Activated naive CD8-positive, alpha-beta T cell treated with anti-CD3 and anti-CD28 coated beads, Interleukin-2, amount 50 U/mL, for 24 hours (primary cell): ENCODE measurements at places on chromosomes 2 and 18.
A peak's percentile ranks its signal among the peaks of the same experiment; 100 is the strongest.

- no peaks in the 10 kb centered on the region for H3K27me3 ChIP-seq
- no peak overlapping the region for H3K27ac ChIP-seq
- peaks cover 40% of the 10 kb centered on the region for H3K4me1 ChIP-seq
- H3K36me3 ChIP-seq: no peaks in the 10 kb centered on the region
Observed at GRCh38 chr2:45891719-45892424, 240.4 kb downstream of the PRKCE start.

- no peaks in the 10 kb centered on the region for H3K36me3 ChIP-seq
- no peak for DNase-seq
- no peak overlapping the region for H3K4me3 ChIP-seq
- H3K4me1 ChIP-seq: no peaks in the 10 kb centered on the region
- H3K27ac ChIP-seq: no peak overlapping the region
Observed at GRCh38 chr2:58740426-58740825, 499.3 kb upstream of the FANCL start.

DNA sequence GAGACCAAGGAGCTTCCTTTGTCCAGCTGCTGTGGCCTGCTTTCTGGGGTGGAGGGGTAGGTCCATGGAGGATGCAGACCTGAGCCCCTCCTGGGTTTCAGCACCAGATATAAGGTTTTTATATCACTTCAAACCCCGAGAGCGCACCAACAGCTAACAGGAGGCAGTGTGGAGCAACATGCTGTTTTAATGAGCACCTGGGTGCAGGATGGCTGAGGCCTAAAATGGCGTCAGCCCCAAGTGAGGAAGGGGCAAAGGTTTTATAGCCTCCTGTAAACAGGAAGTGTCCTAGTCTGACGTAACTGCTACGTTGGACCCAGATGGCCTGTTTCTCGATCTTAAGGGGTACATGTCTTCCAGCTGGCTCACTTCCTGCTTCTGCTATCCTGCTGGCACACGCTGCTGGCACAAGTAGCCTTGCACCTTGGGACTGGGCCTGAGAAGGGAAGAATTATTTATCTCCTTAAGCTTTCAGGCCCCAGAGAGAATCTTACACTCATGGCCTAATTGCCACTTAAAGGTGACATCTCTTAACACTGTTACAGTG, 11.4 kb upstream of the REG1B start:
- H3K4me3 ChIP-seq: no peak overlapping the region
- H3K4me1 ChIP-seq: peaks cover 3% of the 10 kb centered on the region
- H3K27ac ChIP-seq: no peak overlapping the region
- H3K36me3 ChIP-seq: no peaks in the 10 kb centered on the region

DNA sequence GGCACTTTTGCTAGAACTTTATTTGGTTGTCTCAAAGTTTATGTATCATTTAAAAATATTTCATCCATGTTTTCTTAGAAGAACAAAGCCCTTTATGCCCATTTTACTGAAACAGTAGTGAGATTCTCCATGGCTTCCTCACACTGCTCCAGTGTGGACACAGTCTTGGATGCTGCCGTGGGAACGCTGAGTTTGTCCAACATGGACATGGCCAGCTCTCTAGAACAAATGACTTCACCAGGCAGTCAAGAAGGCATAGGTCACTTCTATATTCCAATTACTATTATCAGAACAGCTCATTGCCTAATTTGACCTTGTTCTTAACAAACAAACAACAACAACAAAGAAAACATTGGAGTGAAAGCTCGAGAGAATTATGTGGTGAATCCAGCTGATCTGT, 414.1 kb upstream of the ID2 start:
- H3K36me3 ChIP-seq: no peaks in the 10 kb centered on the region
- peaks cover 2% of the 10 kb centered on the region for H3K27me3 ChIP-seq
- H3K27ac ChIP-seq: no peak overlapping the region
- no peaks in the 10 kb centered on the region for H3K4me1 ChIP-seq

GRCh38 chr18:31274931-31275330, 43.0 kb upstream of the DSG1 start:
- no peaks in the 10 kb centered on the region for H3K36me3 ChIP-seq
- no peaks in the 10 kb centered on the region for H3K27me3 ChIP-seq
- H3K4me3 ChIP-seq: no peak overlapping the region
- no peak for DNase-seq
- no peak overlapping the region for H3K27ac ChIP-seq
- H3K4me1 ChIP-seq: peaks cover 4% of the 10 kb centered on the region

- peaks cover 6% of the 10 kb centered on the region for H3K27me3 ChIP-seq
- no peaks in the 10 kb centered on the region for H3K36me3 ChIP-seq
- no peak for DNase-seq
- H3K4me3 ChIP-seq: no peak overlapping the region
- H3K27ac ChIP-seq: no peak overlapping the region
- H3K4me1 ChIP-seq: no peaks in the 10 kb centered on the region
Observed at GRCh38 chr2:128530025-128530573, 211.4 kb upstream of the HS6ST1 start.

- H3K27me3 ChIP-seq: no peaks in the 10 kb centered on the region
- peak overlapping the region; percentile 77 for H3K4me3 ChIP-seq
Observed at GRCh38 chr2:45567288-45567963, 43.6 kb downstream of the SRBD1 start.

DNA sequence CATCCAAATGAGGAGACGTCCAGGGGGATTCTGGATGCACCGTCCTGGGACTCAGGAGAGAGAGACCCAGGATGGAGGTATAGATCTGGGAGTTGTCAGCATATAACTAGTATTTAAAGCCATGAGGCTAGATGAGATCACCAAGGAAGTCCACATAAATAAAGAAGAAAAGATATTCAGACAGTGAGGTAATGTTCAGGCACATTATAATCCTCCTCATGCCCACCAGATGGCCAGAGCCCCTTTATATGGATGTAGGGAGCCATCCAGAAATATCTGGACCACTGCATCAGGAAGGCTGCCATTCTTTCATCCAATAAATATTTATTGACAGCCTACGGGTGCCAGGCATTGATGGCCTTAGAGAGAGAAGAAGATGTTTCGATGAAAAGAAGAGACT, 21.2 kb upstream of the NCKAP5 start:
- no peak overlapping the region for H3K4me3 ChIP-seq
- H3K4me1 ChIP-seq: no peaks in the 10 kb centered on the region
- peaks cover 2% of the 10 kb centered on the region for H3K27me3 ChIP-seq

- H3K4me1 ChIP-seq: no peaks in the 10 kb centered on the region
- H3K27ac ChIP-seq: no peak overlapping the region
- DNase-seq: no peak
- no peak overlapping the region for H3K4me3 ChIP-seq
Observed at GRCh38 chr18:40612356-40612755, 1342.7 kb upstream of the PIK3C3 start.

DNA sequence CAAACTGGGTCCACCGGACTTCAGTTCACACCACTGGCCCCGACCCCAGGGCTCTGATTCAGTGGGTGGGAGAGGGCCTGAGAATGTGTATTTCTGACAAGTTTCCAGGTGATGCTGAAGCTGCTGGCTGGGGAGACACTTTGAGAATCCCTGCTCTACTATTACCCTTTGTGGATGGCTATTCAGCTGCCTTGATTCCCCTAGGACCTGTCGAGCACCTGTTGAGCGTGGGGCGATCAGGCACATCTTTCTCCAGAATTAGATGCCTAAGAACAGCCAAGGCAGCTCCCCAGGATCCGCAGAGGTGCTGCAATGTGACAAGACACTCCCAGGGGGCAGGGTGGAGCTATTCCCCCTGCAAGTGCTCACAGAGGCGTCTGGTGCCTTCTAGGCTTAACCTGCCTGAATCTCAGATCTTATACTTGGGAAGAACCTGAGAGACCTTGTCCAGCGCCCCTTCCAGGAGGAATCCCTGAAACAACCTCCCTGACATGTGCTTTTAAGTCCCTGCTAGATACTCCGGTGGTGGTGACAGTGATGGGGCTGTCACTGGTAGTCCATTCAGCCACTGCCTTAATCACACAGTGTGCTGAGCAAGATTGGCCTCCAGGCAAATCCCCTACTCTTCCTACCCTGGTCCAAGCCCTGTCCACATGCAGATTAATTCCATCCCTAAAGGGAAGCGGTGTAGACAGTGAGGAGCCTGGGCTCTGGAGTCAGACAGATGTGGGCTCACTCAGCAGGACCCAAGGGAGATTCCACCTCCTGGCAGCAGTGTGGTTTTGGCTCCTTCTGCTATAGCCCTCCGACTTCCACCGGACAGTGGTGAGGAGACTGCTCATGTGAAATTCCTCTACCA, 43.4 kb upstream of the OTOF start:
- no peak overlapping the region for H3K4me3 ChIP-seq
- no peak overlapping the region for H3K27ac ChIP-seq
- H3K36me3 ChIP-seq: no peaks in the 10 kb centered on the region
- peak; percentile 17 for DNase-seq
- H3K4me1 ChIP-seq: peaks cover 10% of the 10 kb centered on the region

GRCh38 chr2:167986223-167986622, 261.2 kb downstream of the STK39 start:
- no peak overlapping the region for H3K4me3 ChIP-seq
- no peaks in the 10 kb centered on the region for H3K27me3 ChIP-seq
- no peak overlapping the region for H3K27ac ChIP-seq
- no peak for DNase-seq

DNA sequence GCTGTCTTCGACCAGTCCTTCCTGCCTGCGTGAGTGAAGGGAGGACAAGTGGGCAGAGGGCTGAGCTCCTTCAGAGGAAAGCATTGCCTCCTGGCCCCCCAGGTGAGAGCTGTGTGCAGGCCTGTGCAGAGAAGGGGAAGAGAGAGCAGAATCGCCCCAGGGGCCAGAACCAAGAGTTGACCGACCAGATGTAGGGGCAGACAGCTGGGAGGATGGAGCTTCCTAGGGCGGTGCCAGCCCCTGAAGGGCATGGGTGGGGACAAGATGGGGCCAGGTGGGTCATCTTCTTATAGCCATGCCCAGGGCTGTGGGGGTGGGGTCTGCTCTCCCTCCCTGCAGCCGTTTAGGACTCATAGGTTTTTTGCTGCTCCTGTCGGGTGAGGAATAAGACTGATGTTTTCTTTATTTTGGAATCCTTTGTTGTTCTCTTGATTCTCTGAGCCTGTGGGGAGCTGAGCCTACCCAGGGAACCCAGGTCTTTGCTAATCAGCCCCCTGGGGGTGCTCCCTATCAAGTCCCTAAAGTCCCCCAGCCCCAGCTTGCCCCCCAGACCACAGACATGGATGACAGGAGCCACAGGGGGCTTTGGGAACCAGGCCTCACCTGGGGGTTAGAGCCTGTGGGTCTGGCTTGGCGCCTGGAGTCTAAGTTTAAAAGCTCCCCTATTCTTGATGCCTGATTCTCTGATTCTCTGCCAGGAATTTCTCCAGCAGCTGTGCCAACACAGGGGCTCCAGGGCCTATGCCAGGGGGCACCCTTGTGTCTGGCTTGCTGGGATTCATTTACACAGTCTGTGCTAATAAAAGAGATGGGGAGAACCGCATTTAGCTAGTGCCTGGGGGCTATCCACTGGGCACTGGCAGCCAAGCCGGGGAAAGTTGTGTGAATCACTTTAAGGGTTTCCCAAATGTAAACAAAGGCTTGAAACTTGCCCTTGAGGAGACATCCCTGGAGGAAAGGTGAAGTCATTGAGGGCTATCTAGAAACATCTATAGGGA, 9.3 kb upstream of the EFHD1 start:
- no peaks in the 10 kb centered on the region for H3K4me1 ChIP-seq
- no peaks in the 10 kb centered on the region for H3K36me3 ChIP-seq
- H3K27me3 ChIP-seq: peaks cover 12% of the 10 kb centered on the region

GRCh38 chr18:49617865-49618264, 56.0 kb downstream of the LIPG start:
- H3K27me3 ChIP-seq: peaks cover 14% of the 10 kb centered on the region
- no peak overlapping the region for H3K27ac ChIP-seq
- H3K4me3 ChIP-seq: no peak overlapping the region
- no peaks in the 10 kb centered on the region for H3K36me3 ChIP-seq
- no peaks in the 10 kb centered on the region for H3K4me1 ChIP-seq

- H3K27me3 ChIP-seq: no peaks in the 10 kb centered on the region
- no peak for DNase-seq
- H3K4me1 ChIP-seq: peaks cover 3% of the 10 kb centered on the region
- no peak overlapping the region for H3K27ac ChIP-seq
- H3K36me3 ChIP-seq: peaks cover 3% of the 10 kb centered on the region
- H3K4me3 ChIP-seq: no peak overlapping the region
Observed at GRCh38 chr2:58032764-58033080, 13.9 kb upstream of the VRK2 start.
